ENCODE measurements at places on chromosomes 12 and 14. TPM values are rescaled to one million over a fixed set of nuclear protein-coding genes. Genes with fewer than 3 reads are reported as not detected.

Gene KRT71
- total RNA-seq = not detected

GRCh38 chr12:59938190-59938962 is 342.5 kb downstream of the SLC16A7 start:
- no peak for DNase-seq

GRCh38 chr12:75981247-75982168 is 50.1 kb downstream of the PHLDA1 start:
- no peak for DNase-seq

- DNase-seq = no peak
These were observed 147.4 kb downstream of the RASSF9 start for GRCh38 chr12:85688837-85689236.

DNA sequence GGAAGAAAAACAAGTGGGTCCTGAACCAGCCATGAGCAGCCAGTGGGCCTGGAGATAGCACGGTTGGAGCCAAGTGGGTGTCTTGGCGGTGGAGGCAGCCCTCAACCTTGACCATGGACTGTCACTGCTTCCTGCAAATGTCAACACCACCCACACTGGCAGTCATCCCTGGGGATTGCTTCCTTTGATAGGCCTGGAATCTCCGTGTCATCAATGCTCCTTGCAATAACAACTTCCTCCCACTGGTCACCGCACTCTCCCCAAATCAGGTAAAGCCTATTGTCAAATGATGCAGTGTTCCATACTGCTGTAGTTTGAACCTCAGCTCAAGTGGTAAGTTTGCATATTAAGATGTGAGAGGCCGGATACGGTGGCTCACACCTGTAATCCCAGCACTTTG is 129.1 kb downstream of the NTF3 start:
- no peak for DNase-seq

DNA sequence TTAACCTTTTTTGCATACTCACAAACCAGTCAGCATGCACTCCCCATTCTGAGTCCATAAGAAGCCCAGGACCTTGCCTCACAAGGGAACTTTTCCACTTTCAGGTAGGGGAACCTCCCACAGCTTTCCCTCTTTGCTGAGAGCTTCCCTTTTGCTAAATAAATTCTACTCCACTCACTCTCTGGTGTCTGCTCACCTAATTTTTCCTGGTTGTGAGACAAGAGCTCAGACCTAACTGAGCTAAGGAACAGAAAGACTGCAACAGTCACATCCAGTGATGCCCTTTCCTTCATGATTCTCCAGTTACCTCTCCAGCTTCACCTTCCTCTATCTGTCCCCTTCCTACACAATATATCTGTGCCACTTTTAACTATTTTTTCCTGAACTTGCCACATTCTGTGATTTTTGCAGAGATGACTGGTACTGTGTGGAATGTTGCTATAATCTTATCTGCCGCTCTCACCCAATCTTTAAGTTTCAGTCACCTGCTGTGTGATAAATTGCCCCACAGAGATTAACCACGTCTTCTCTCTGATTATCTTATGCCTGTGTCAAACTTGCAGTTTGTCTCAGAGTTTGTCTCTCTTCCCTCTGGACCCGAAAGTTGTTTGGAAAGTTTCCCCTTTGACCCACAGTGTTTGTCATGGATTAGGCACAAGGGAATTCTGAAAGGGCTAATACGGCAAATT is 737.1 kb upstream of the FLRT2 start:
- no peak for DNase-seq

DNA sequence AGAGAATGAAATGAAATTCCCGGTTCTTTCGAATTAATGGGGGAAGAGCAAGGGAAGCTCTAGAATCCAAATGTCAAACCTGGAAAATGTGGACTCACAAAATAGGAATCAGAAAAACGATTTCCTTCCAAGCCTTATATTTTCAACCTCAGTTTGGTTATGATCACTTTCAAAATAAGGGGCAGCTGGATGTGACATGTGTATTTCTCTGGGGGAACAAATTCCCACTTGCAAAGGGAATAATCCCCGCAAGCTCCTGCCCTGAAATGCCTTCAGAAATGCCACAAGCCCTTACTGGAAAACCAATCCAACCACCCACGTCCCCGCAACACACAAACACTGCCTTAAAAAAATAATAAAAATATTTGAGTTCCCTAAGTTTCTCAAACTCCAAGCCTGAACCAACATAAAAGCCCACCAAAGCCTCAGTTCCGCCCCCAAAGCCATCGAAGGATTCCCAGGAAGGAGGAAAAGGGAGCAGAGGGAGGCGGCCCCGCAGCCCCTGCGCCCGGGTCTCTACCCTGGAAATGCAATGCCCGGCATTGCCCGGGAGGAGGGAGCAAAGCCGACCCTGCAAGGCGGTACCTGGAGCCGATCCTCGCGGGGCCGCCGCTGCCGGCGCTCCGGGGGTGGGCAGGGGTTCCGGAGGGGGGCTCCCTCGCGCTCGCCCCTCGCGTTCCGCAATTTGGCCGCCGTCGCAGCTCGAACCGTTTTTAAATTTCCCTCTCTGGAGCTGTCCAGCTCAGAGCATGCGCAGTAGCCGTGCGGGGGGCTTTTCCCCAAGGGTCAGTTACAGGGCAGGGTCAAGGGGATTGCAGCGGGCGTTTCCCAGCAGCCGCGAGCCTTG is at the start of gene FOXN4:
TSS of gene FOXN4 (minus strand) at position 751 of the 847 bp plus-strand sequence. CDS start 963 bp downstream, outside the sequence.
- no peak for DNase-seq

Gene ACSS3
- total RNA-seq = 41.2 TPM

DNA sequence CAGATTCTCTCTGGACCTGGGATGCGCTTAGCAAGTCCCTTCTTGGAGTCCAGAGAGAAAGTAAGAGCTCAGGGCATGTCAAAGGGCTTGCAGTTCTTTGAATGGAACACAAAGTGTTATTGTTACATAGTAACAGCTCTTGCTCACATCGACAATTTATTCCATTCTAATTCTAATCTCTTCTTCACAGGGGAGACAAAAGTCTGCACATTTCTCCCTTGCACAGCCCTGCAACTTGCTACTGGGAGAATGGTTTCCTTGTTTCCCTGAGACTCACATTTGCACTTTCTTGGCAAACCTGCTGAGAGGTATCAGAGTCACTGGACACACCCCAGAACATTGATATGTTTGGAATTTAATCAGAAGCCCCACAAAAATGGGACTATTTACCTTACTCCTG is 209.9 kb upstream of the IGF1 start:
- DNase-seq = no peak

Gene SOAT2
- total RNA-seq = 1.2 TPM

GRCh38 chr14:75350505-75351060 is 72.0 kb downstream of the FOS start:
- no peak for DNase-seq

- no peak for DNase-seq
These were observed 45.8 kb upstream of the ATP23 start for GRCh38 chr12:57895389-57896114.

Gene PHETA1
- 12.0 TPM for total RNA-seq

DNA sequence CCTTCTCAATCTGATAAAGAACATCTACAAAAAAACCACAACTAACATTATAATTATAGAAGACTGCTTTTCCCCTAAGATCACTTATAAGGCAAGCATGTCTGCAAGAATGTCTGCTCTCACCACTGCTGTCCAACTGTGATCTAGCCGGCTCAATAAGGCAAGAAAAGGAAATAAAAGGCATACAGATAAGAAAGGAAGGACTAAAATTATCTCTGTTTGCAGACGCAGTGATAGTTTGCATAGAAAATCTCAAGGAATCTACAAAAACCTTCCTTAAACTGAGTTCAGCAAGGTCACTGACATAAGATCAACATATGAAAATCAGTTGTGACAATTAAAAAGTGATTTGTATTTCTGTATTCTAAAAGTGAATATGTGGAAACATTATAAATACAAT is 138.0 kb upstream of the EGLN3 start:
- DNase-seq = no peak

DNA sequence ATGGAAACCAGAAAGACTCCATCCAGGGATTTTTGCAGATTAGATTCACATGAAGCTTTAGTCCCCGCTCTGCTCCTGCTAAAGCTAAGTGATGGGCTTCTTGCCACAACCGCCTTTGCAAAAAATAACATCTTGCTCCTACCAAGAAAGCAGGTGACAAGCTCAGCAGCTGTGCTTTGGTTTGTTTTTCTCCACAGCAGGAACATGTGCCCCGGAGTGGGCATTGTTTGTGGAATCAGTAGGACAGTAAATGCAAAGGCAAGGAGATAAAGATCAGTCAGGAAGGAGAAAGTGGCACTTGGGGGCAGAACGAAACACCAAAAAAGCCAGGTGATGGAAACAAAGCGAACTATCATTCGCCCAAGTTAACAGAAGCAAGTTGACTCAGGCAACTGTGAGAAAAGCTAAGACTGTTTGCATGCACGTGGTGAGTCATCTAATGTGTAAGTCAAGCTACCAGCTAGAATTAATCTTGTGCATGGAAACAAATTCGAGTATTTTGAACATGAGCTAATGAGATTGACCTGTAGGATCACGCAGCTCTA is 165.5 kb upstream of the PLXNC1 start:
- no peak for DNase-seq

- no peak for DNase-seq
These were observed 22.2 kb downstream of the DUSP16 start for GRCh38 chr12:12540261-12541013.

Gene GPRC5A
- 9.3 TPM for total RNA-seq

DNA sequence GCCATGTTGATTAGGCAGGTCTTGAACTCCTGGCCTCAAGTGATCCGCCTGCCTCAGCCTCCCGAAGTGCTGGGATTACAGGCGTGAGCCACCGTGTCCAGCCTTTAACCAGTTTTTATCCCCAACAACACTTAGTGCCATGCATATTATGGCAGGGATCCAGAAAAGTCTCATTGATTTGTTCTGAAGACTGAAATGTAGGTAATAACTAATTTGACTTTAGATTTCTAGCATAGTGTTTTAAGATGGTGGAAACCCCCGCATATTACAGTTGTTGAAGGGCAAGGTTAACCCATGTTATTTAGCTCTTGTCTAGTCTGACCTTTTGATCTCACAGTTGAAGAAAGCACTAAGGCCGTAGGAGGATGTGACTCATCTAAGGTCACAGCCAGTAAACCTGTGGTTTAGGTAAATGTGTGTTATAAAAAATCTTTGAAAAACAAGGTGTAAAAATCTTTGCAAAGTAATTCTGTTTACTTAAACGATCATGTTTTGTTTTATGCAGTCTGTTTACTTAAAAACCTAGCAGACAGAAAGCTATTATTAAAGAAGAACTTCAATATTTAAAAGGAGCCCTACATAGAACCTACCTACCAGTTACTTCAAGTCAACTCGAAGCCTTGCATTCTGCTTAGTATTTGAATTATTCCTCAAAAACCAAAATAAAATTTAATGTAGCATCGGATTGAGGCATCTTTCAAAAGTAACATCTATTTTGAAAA is 24.8 kb downstream of the BICDL1 start:
- no peak for DNase-seq

Gene UTP20
- total RNA-seq = 13.0 TPM

Gene MNAT1
- 39.9 TPM for total RNA-seq

Gene TMTC3
- total RNA-seq = 26.1 TPM

Gene NEUROD4
- total RNA-seq = not detected

DNA sequence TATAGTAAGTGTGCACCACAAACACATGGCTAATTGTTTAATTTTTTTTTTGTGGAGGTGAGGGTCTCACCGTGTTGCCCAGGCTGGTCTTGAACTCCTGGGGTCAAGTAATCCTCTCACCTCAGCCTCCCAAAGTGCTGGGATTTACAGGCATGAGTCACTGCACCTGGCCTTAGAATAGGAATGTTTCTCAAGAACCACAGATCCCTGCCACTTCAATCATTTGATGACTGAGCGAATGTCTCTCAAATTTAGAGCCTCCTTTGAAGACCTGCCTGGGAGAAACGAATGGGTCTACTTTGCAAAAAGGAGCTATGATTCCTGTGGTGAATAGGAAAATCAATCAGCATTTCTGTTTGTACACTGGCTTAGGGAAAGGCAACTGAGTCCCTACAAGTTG is 33.5 kb upstream of the CHST11 start:
- DNase-seq = no peak

DNA sequence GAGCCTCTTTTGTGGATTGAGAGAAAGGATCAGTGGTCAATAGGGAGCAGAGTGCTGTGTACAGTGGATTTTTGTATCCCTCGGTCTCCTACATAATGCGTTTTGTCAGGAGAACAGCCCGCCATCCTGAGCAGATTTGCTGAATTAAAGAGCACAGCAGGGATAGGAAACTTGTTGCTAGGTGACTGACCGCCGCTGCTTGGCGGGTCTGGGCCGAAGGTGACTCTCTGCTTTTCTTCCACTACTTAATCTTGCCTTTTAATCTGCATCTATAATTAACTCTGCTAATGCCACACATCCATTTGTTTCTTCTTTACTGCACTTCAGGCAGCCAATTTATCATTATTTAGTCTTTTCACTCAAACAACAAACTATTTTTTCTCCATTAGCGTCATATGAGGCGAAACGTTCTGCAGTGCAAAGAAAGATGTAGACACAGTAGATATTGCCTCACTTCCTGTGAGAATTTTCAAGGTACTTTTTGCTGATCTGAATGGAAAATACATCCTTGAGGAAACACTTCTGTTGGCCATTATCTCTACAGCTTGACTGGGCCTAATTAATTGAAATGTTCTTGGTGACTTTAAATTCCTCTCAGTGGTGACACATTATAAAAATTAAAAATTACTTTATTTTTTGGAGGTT is 108.0 kb downstream of the PPM1A start:
- DNase-seq = no peak

DNA sequence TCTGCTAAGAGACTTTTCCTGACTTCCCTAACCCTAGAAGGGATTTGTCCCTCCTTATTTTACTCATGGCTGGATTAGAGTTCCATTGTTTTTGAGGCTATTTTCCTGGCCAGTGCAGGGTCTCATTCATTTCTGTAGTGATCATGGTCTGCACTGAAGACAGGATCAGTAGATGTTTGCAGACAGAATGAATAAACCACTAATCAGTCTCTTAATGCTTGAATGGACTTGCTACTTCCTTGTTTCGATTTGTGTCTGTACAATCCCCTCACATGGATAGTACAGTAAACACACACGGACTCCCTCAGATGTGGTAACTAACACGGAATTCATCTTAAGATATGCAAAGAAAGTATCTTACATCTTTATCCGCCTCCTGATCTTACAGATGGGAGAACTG is 102.6 kb upstream of the PRB2 start:
- no peak for DNase-seq

Gene SMOC1
- 12.9 TPM for total RNA-seq

GRCh38 chr14:89330236-89331002 is 86.6 kb downstream of the FOXN3 start:
- no peak for DNase-seq

Gene MYL2
- total RNA-seq = not detected

Gene REM2
- 0.62 TPM for total RNA-seq

- no peak for DNase-seq
These were observed 245.0 kb upstream of the PELI2 start for GRCh38 chr14:55873169-55873568.

GRCh38 chr14:20866963-20867362 is 24.2 kb upstream of the RNASE3 start:
- no peak for DNase-seq

Gene TMEM179
- 4.5 TPM for total RNA-seq

Gene MGAT4C
- 0.71 TPM for total RNA-seq

All from sciatic nerve (tissue), 2 donors.